ENCODE measurements at places on chromosomes 1 and 21.

- no peak for DNase-seq
Measured at GRCh38 chr21:38833117-38833516, 27.4 kb downstream of the ETS2 start.

- DNase-seq = no peak
Measured at GRCh38 chr1:111738436-111739193, 580 bp downstream of the INKA2 start.

DNA sequence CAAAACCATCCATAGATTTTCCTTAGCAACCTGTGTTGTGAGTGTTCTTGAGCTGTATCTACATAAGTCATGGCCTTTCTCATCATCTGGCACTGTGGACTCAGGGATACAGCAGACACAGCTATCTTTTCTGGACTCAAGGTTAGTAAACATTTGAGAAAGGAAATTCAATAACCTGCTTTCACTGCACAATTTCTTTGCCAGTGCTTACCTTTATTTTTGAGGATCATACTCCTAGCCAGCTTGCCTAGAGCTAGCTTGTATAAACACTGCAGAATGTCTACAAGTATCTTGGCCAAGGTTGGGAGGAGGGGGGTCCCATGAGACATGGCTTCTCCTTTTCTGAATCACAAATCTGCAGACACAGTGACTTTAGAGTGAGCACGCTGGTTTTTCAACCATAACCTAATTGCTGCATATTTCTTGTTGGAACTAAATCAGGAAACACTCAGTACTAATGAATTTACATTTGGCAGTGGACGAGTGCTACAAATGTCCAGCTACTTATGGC is 27.2 kb downstream of the ADAMTS5 start:
- no peak for DNase-seq

GRCh38 chr1:159000625-159001024 is 9.1 kb upstream of the IFI16 start:
- DNase-seq = peak; percentile 89

GRCh38 chr21:41677671-41678015 is 89.2 kb downstream of the RIPK4 start:
- DNase-seq = no peak

- no peak for DNase-seq
Measured at GRCh38 chr1:24691051-24691450, 47.9 kb downstream of the SRRM1 start.

- DNase-seq = no peak
Measured at GRCh38 chr1:203455706-203456105, 19.9 kb upstream of the PRELP start.

GRCh38 chr1:201320168-201320788 is 37.0 kb downstream of the PKP1 start:
- no peak for DNase-seq

GRCh38 chr1:32241001-32241763 is 5.8 kb upstream of the FAM167B start:
- DNase-seq = no peak

- no peak for DNase-seq
Measured at GRCh38 chr1:109935451-109935900, 24.8 kb downstream of the CSF1 start.

GRCh38 chr1:73042403-73042802 is 760.1 kb upstream of the NEGR1 start:
- no peak for DNase-seq

DNA sequence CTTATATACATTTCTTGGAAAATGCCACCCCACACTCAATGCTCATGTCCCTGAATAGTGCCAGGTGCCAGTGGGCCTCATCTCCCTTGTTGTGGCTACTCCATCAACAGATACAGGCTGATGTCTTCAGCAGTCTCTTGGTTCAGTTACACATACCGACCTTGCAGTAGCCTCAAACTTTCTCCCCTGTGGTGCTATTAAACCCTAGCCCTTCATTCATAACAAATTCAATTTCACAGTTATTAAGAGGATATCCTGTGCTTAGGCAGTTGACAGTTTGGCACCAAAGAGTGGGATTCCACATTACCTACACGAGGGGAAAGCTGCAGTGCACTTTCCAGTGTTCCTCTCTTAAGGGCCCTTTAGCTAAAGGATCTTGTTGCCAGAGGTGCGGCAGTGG is 35.9 kb upstream of the CAMK1G start:
- DNase-seq = no peak

DNA sequence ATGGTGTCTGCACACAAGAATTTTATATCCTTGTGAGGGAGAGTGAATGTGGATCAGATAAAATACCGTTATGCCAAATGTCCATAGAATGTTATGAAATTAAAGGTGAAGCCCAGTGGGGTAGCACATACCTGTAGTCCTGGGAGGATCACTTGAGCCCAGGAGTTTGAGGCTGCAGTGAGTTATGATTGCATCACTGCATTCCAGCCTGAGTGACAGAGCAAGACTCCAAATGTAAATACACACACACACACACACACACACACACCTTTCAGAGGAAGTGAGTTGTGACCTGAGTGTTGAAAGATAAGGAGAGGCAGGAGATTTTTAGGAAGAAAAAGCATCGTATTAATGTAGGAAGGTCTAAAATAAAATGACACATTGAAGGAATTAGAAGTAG is 28.1 kb upstream of the ZYG11A start:
- no peak for DNase-seq

GRCh38 chr1:19979494-19979977 is at the start of gene PLA2G2A:
Gene PLA2G2A, minus strand, starts transcription at chr1:19979618. Its CDS starts 845 bp downstream, at chr1:19978773.
- DNase-seq = no peak

DNA sequence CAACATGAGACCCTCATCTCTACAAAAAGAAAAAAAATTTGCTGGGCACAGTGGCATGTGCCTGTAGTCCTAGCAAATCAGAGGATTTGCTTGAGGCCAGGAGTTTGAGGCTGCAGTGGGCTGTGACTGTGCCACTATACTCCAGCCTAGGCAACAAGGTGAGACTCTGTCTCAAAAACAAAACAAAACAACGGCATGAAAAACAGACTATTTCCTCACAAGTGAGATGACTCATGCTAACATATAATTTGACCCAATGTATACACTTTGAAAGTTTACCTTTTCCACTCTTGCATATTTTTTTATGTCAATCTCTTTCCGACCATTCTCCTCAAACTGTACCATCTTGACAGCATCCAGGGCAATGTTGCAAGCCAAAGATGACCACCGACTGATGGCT is 17.5 kb downstream of the CCT3 start:
- DNase-seq = no peak

GRCh38 chr1:202645097-202645476 is 65.2 kb downstream of the SYT2 start:
- no peak for DNase-seq

GRCh38 chr21:30710499-30710898 is 8.1 kb downstream of the KRTAP21-3 start:
- DNase-seq = no peak

GRCh38 chr1:59412718-59413326 is 115.9 kb downstream of the FGGY start:
- DNase-seq = no peak

DNA sequence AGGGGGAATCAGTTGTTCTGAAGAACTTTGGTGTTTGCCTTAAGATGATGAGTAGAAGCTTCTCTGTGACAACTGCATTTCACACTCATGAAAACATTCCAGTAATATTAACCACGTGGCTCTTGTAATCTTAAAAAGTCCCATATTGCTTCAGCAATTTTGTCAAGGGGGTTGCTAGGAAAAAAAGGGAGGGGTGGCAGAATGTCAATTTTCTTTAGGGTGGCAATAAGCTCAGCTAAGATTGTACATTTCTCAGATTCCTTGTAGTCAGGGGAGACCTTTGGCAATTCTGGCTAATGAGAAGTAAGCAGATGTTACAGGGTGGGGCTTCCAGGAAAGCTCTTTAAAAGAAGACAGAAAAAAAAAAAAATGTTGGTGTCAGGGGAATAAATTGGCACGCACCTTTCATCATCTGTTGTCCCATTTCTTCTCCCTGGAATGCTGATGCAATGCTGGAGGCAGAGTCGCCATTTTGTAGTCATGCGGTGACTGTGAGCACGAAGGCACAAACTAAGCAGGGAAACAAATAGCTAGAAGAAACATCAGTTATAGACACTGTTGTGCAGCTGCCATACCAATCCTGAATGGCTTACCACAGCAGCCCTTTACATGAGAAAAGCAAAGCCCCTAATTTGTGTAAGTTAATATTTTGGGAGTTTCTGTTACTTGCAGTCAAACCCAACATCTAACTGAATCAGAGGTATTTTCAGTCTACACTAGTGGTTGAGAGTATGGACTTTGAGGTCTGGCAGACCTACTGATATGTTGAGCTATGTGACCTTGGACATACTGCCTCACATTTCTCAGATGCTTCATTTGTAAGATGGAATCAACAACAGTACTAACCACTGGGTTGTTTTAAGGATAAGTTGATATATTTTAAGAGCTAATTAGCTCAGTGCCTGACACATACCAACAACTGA is 56.1 kb upstream of the MRPS6 start:
- no peak for DNase-seq
